ENCODE measurements at places on chromosomes 7 and 10. TPM values are rescaled to one million over a fixed set of nuclear protein-coding genes. Genes with fewer than 3 reads are reported as not detected.

The EN2 gene
- total RNA-seq, result not detected

The PLXDC2 gene
- total RNA-seq, result 1.1 TPM

The LIPJ gene
- total RNA-seq, result not detected

The ABCB1 gene
- total RNA-seq, result 42.0 TPM

The WEE2 gene
- total RNA-seq, result not detected

The SKIDA1 gene
- 0.47 TPM for total RNA-seq

The C7orf33 gene
- not detected for total RNA-seq

The NODAL gene
- total RNA-seq, result not detected

The TAS2R38 gene
- not detected for total RNA-seq

The CALCR gene
- not detected for total RNA-seq

The MYL7 gene
- total RNA-seq, result not detected

The ANKRD61 gene
- total RNA-seq, result 0.40 TPM

The ZNF479 gene
- total RNA-seq, result not detected

The DRGX gene
- total RNA-seq, result not detected

The MSMB gene
- not detected for total RNA-seq

The MRLN gene
- not detected for total RNA-seq

The ARMH3 gene
- 6.1 TPM for total RNA-seq

The PRDX3 gene
- 234 TPM for total RNA-seq

The FRMPD2 gene
- total RNA-seq, result 0.05 TPM

The WNT8B gene
- not detected for total RNA-seq

The PSPH gene
- total RNA-seq, result 35.8 TPM

The UNCX gene
- not detected for total RNA-seq

The CYP2C19 gene
- not detected for total RNA-seq

The MALRD1 gene
- not detected for total RNA-seq

The C10orf62 gene
- total RNA-seq, result not detected

The LFNG gene
- 4.5 TPM for total RNA-seq

The METTL27 gene
- total RNA-seq, result 3.1 TPM

The KIAA1549 gene
- 3.8 TPM for total RNA-seq

The GRID1 gene
- total RNA-seq, result not detected

The FANK1 gene
- total RNA-seq, result 1.9 TPM

The PDE1C gene
- 7.2 TPM for total RNA-seq

The CDK14 gene
- total RNA-seq, result 11.4 TPM

The OR2A12 gene
- total RNA-seq, result not detected

The SUGCT gene
- not detected for total RNA-seq

The HTR7 gene
- total RNA-seq, result not detected

The CFAP46 gene
- 0.25 TPM for total RNA-seq

The TEX47 gene
- not detected for total RNA-seq

The AKR1C1 gene
- 0.30 TPM for total RNA-seq

All from mammary microvascular endothelial cell (primary cell).